GM20000 (cell line): ENCODE measurements at places on chromosomes 1 and 21.
A peak's percentile ranks its signal among the peaks of the same experiment; 100 is the strongest.

DNA sequence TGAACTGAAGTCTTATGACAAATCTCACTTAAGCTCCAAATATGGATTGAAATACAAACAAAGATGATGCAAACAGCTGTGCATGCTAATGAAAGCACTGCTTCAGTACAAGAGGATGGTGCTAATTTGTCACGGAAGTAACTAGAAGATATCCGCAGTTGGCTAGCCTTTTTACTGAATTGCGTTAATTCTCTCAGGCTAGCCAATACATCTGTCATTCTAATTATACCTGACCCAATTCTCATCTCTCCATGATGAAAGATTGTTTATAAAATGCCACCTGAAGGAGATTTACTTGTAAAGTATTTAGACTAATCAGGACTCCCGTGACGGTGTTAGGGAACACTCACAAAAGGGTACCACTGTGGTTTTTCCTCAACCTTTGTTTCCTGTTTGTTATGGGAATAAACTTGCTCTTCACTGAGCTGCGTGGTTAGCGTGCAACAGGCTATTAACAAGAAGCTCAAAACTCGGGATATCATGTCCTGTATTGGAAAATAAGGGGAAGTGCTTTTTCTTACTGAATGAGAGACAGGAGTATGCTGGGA, 162.5 kb downstream of the APP start:
- no peak for DNase-seq

GRCh38 chr1:51875291-51875772, 3.2 kb downstream of the NRDC start:
- no peak for DNase-seq

DNA sequence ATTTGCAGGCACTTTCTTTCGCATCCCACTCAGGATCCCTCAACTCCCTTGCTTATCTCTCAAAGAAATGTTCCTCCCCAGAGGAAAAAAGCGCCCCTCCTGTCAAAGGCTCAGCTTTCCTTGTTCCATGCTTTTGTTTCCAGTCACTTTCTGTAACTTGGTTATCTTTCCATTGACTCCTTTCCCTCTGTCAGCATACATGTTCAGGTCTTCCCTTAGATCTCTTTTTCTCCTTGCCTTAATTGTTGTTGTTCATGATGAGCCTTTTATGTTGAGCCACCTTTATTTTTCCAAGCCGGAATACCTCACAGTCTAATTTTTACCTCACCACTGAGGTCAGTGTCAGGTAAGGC, 46.5 kb upstream of the PODN start:
- DNase-seq = no peak

DNA sequence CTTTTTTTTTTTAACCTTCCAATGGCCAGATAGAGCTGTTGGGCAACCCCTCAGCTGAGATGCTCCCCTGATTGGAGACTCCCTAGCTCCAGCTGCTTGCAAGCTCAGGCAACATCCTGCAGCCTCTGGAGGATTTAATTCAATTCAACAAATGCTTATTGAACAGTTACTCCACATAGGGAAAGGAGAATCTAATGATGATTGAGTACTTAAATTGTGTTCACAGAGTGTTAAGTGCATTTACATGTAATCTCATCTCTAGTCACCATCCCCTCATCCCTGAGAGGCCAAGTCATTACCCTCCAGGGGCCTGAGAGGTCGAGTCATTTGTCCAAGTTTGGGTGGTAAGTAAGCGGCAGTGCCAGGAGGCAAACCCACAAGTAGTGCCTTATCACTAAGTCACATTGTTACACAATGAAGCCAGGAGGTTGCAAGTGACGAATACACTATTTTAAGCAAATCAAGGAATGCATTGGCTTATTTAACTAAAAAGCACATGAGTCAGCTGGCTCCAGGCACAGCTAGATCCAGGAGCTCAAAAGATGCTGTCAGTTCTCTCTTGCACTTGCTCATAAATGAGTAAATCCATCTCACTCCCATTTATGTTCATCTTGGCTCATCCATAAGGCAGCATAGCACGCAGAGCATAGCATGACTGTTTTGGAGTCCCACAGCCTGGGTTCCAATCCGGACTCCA, 64.3 kb downstream of the OPTC start:
- DNase-seq = no peak

DNA sequence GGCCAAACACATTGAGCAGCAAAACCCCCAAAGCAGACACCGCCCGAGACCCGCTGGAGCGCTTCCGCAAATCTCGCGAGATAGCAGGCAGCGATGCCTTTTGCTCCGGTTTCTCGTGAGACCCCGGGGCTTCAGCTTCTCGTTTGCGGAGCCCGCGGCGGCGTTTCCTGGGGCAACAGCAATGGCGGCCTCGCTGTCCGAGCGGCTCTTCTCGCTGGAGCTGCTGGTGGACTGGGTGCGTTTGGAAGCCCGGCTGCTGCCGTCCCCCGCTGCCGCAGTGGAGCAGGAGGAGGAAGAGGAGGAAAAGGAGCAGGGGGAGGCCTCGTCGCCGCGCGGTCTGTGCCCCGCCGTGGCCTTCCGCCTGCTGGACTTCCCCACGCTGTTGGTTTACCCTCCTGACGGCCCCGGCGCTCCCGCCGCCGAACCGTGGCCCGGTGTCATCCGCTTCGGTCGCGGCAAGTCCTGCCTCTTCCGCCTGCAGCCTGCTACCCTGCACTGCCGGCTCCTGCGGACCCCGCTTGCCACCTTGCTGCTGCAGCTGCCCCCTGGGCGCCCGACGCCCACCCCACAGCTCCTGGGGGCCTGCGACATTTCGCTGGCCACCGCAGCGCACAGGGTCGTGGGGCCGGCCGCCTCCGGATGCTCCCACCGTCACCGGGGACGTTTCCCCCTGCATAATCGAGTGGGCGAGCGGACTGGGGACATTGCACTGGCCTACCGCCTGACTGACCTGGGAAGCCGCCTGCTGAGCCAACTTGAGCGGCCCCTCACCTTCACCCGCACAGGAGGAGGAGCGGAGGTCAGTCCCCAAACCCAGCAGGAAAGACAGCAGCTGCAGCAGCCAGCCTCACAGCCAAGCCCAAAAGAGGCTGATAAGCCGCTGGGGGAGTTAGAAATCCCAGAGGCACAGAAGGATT, at the start of gene MAP10:
Gene MAP10 (plus strand): TSS at position 148 of the 917 bp plus-strand sequence. CDS start 34 bp downstream, at position 182.
- DNase-seq = peak; percentile 90

GRCh38 chr1:231393668-231394067, 28.4 kb downstream of the EGLN1 start:
- DNase-seq = no peak

GRCh38 chr1:24983006-24983680, 53.1 kb upstream of the RUNX3 start:
- DNase-seq = no peak

GRCh38 chr1:153362187-153362775, 4.6 kb downstream of the S100A9 start:
- DNase-seq = no peak

GRCh38 chr1:171585715-171586114, 36.3 kb upstream of the MYOCOS start:
- DNase-seq = no peak

DNA sequence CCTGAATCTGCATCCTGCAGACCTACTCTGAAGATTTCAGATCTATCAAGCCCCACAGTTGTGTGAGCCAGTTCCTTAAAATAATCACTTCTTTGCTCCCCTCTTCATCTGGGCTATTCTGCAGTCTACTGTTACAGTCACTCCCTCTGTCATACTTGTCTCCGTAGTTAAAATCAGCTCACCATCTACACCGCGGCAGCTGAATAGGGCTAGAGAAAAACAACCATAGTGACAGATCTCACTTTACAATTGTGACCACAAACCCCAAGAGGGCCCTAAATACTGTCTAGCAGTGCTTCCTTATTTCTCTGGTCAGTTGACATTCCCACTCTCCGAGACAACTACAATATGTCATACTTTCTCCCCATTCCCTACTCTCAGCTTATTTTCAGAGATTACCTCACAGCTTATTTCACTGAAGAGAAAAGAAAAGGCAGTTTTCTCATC, 12.9 kb downstream of the DESI2 start:
- peak; percentile 22 for DNase-seq

- no peak for DNase-seq
Observed at GRCh38 chr1:2853711-2854110, 52.2 kb upstream of the TTC34 start.

- DNase-seq = no peak
Observed at GRCh38 chr21:45439901-45440461, 35.0 kb downstream of the COL18A1 start.

GRCh38 chr1:201341377-201341776, 36.1 kb downstream of the TNNT2 start:
- no peak for DNase-seq

DNA sequence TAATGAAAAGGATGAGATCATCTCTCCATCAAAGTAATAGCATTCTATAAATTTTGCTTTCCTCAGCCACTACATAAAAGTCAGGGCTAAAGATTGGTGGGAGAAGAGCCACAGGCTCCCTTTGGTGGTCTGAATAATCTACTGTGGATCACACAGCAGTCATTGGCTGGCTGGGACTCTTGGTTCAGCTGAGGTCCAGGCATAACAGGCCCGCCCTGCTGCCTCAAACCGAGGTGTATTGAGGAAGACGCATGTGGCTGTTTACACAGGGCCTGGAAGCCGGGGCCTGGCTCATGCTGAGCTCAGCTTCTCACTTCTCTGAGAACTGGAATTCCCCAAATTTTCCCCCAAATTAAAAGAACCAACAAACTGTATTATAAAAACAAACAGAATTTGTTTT, 139.2 kb downstream of the PTPRC start:
- no peak for DNase-seq

DNA sequence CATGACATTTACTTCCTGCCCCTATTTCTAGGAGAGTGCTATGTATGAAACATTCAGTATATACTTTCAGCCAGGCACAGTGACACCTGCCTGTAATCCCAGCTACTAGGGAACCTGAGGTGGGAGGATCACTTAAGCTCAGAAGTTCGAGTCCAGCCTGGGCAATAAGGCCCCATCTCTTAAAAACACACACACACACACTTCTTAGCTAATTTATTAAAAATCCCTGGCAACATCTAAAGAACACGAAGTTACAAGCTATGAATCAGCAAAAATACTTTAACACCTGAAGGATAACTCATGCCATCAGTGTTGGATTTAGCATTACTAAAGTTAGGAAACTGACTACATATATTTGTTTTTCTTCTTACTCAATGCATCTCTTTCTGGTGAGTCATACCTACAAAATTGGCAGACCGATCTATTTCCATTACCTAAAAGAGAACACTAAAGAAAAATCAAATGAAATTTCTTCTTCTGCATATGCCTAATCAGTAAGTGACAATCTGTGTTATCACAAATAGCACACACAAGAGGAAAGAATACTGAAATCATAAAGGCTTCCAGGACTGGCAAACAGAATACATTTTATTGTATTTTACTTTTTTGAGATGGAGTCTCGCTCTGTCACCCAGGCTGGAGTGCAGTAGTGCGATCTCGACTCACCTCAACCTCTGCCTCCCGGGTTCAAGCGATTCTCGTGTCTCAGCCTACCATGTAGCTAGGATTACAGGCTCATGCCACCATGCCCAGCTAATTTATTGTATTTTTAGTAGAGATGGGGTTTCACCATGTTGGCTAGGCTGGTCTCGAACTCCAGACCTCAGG, 41.4 kb downstream of the RNF115 start:
- no peak for DNase-seq

DNA sequence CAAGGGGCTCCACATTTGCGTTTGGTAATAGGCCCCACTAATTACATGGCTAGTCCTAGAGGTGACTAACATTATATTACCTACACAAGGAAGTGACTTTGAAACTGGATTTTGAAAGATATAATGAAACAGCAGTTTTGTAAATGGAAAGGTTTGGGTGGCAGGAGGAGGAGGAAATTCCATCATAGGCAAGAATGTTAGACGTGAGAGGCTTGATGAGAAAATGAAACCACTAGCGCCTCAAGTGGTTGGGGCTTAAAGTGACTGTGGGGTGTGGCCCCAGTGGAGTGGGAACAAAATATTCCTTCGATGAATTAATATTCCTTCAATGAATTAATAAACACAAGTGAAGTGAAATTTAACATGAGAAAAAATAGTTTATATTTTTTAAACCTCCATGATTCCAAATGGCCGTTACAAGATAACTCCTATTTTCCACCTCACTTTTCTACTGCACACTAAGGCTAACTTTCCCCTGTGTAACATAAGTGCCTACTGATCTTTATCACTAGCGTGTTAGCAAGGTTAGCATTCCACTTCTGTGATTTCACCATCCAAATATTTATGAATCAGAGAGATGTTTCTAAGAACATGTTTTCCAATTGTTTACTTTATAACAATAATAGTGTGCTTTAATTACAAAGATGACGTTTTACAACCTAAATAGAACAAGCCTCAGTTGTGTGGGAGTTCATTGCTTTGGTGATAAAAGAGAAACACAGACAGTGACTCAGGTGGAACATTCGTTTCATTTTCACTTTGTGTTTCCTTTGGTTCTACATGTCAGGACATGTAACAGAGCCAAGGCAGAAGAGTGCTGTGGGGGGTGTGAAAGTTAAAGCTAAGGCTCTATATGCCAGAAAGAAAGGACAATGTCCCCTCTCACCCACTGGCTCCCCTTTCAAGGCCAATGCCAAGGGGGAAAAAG, 12.5 kb upstream of the ATF3 start:
- DNase-seq = peak; percentile 81

DNA sequence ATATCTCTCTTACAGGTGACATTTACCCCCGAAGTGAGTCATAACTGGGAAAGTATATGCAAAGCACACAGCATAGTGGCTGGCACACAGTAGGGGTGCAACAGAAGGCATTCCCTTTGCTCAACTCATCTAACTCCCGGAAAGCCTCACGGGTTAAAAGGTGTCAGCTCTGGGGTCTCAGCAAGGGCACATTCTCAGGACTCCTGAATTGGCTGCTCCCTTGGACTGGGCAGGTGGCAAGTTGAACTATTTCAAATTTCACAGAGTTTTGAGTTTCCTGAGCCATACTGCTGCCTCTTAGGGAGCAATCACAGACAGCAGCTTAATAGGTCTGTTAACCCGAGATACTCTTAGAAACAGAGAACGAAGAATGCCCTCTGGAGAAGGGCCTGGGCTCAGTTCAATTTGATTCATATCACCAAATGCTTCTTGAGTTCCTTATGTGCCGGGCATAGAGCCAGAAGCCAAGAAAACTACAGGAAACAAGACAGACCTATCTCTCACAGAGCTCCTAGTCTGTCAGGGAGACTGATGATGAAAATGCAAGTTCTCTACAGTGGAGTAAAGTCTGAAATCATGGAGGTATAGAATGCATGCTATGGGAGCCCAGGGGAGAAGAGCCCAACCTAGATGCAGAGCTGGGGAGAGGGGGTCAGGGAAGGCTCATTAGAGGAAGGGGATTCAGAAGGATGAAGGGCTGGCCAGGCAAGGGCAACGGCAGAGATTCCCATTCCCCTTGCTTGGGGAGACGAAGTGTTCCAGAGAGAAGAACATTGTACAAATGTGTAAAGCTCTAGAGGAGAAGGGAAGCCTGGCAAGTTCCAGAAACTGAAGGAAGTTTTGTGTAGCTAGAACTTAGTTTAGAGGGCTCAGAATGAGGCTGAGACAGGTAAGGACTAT, 143.9 kb upstream of the HMGB4 start:
- no peak for DNase-seq
